ENCODE measurements at places on chromosomes 12 and 14.

GRCh38 chr12:24798335-24798734 is 150.6 kb downstream of the BCAT1 start:
- DNase-seq, result no peak

DNA sequence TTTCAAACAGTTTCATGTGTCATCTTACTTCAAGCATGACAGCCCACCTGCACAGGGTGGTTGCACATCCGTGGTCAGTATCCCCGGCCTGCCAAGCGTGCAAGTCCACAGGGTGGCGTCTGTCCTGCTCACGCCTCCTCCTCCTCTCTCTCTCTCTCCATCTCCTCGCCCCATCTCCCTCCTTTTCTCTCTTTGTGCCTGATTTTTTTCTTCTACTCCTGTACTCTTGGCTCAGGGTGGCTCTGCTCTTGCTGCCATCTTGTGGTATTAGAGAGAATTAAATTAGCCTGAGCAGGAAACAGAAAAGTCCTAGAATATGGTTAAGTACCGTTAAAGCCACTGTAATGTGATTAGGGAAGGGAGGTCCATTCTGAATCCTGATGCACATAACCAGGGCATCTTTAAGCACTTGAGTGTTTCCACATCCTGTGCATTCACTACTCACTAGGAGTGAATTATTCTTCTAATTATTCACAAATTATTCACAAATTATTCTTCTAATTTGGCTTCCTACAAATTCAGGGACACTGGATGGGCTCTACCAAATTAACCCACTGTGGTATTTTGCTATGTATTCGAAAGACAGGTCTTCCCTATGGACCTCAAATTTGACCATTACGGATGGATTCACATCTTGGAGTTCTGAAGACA is 25.5 kb upstream of the DTX1 start:
- DNase-seq, result no peak

DNA sequence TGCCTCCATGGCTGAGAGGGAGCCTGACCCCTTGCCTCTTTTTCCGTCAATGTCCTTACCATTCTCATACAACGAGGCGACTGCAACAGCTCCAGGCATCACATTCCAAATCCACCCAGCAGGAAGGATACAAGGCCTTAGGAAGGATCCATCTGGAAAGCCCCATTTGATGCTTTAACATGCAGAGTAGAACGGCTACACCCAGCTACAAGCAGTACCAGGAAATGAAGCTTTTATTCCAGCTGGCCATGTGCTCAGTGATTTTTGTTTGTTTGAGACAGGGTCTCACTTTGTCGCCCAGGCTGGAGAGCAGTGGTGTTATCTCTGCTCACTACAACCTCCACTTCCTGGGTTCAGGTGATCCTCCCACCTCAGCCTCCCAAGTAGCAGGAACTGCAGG is 124.8 kb downstream of the TMEM132D start:
- DNase-seq, result no peak

DNA sequence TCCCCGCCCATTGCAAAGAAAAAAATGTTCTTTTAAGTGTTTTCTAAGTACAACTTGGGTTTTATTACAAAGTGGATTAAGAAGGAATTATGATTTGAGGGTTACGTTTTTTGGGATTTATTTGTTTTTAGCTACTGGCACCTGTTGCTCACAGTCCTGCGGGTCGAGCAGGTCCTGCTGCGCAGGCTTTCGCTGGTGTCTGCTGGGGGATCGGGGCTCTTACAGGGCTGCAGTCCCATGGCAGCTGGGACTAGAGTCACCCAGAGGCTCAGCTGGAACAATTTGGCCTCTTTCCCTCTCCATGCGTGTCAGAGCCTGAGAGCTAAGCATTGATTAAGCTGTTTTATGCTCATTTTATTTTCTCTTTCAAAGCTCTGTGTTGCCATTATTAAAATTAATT is 55.6 kb upstream of the DYNC1H1 start:
- no peak for DNase-seq

GRCh38 chr14:71115821-71116567 is 208.7 kb downstream of the PCNX1 start:
- no peak for DNase-seq

- DNase-seq, result no peak
Observed at GRCh38 chr12:132204063-132204792, 60.0 kb downstream of the NOC4L start.

- no peak for DNase-seq
Observed at GRCh38 chr12:40117818-40118217, 11.9 kb upstream of the SLC2A13 start.
